ENCODE measurements at places on chromosomes 16 and 17.

- DNase-seq, result no peak
Measured at GRCh38 chr16:65702707-65703402, 581.0 kb upstream of the CDH11 start.

GRCh38 chr16:73965591-73965990, 331.0 kb upstream of the PSMD7 start:
- no peak for DNase-seq

DNA sequence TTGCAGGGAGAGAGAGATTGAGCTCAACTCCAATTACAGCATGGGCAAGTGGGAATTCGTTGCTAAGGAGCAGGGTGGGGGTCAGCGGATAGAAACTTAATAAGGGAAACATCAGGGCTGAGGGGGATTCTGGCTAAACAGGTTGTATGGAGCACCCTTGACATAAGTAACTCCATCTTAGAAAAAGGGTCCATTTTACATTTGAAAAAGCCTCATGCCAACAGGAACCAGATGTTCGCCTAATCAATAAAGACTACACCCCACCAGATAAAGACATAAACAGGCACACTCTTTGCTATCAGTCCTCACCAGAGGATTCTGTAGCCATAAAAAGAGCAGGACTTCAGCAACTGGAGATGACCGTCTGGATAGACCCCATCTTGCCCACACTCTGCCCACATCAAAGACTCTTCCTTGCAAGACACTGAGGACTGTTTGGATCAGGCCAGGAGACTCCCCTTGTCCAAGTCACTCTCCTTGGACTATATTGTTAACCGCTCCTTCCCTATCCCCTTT, 1.6 kb upstream of the LRRC75A start:
- no peak for DNase-seq

- no peak for DNase-seq
Measured at GRCh38 chr16:59991171-59991570, 1257.1 kb upstream of the GOT2 start.

DNA sequence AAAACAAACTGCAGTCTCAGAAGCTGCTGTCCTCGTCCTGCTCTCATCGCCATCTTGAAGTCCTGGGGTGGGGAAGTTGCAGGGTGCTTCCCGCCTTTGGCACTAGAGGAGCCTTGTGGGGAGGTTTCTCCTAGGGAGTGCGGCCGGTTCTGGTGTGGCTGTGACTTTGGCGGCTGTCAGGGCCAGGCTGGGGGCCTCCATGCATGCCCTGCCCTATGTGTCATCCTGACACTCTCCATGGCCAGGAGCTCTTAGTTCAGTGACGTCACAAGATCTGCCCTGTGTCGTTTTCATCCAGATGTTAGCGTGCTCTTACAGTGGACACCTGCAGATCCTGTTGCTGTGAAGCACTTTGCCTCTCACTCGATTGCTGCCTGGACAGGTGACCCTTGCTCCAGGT, 49.6 kb downstream of the PLD6 start:
- DNase-seq, result no peak

DNA sequence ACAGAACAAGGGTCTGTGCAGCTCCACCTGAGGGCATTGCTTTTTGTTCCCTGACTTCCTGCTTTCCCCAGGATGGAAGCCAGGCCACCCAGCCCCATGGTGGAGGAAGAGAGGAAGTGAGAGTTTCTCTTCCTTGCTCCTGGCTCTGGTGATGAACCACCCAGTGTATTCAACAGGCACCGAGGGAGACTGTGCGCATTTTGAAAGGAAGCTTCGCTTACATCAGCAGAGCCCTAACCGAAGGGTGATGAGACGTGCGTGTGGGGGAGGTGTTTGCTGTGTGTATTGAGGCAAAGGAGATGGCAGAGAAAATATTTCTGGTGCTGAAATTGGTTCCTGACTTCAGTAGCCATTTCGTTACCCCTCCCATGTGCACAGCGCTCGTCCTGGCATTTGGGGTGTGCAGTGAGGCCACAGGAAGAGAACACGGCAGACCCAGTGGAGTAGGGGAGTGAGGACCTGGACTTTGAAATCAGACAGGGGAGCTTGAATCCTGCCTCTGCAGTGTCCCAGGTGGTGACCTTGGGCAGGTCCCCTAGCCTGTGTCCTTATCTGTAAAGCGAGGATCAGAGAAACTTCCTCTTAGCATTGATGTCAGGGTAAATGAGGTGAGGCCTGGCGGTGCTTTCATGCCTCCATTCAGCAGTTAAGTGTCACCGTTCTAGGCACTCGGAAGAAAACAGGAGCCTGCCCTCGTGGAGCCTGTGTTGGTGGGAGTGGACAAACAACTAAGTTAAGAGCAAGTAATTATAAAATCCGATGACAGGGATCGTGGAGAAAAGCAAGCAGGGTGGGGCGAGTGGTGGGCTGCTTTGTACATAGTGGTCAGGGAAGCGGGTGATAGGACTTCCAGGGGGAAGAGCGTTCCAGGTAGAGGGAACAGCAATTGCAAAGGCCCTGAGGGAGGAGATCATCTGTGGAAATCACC, 7.4 kb downstream of the CMIP start:
- peak; percentile 29 for DNase-seq

- no peak for DNase-seq
Measured at GRCh38 chr17:31074772-31075555, 19.8 kb upstream of the NF1 start.

DNA sequence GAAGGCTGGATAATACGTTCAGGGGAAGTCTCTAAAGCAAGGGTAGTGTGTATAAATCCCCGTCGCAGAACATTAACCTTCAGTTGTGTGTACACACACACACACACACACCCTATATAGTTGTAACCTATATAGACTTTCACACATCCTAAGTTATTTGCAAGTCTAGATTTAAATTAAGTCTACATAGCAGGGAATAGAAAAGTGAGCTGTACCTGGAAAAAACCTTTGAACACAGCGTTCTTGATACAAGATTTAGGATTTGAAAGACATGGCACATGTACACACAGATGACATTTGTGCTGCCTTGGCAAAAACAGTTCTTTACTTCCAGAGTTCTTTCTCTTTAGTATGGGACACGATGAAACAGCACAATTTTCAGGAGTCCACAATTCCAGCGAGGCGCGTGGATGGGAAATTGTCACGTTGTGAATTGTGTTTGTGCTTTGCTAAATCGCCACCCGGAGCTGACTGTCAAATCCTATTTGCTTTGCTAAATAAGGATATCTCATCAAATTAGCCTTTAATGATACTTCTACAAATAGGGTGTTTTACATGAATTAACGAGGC, 233.9 kb downstream of the MRTFB start:
- DNase-seq, result no peak

DNA sequence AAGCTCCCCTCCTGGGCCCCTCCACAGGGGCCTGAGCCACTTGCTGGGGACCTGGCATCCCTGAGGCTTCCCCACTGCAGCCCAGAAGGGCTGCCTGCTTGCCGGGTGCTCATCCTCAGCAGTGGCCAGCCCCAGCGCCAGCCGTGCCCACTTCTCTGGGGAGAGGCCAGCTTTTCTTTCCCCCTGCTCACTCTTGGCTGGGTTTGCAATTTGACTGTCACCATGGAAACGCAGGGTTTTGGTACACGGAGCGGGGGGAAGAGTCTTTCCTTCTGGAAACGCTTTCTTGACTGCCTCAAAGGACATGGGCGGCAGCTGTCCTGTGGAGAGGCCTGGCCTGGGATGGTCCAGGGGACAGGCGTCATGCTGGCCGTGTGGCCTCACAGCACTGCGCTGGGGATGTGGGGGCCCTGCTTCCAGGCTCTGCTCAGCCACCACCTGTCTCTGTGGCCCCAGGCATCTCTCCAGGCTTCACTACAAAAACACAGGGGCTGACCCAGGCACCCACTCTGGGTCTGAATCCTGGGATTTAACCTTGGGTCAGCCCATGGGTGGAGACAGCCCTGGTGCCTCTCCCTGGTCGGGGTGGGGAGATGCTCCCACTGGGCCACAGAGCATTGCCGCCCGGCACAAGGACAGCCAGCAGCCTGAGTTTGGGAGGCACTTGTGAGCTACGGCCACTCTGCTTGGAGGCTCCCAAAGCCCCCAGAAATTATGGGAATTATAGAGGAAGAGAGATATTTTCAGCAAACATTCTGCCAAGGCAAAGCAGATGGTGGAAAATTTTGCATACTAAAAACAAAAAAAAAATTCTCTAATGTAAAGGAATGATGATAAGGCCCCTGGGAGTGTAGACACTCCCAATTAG, 45.9 kb upstream of the DOC2B start:
- no peak for DNase-seq

- no peak for DNase-seq
Measured at GRCh38 chr17:81338274-81339190, 43.4 kb upstream of the SLC38A10 start.

GRCh38 chr16:31473264-31473984, 1.5 kb downstream of the TGFB1I1 start:
- no peak for DNase-seq

- DNase-seq, result no peak
Measured at GRCh38 chr17:79320331-79320730, 245.7 kb downstream of the ENGASE start.

GRCh38 chr16:30418350-30419181, 11.2 kb downstream of the ZNF771 start:
- no peak for DNase-seq

DNA sequence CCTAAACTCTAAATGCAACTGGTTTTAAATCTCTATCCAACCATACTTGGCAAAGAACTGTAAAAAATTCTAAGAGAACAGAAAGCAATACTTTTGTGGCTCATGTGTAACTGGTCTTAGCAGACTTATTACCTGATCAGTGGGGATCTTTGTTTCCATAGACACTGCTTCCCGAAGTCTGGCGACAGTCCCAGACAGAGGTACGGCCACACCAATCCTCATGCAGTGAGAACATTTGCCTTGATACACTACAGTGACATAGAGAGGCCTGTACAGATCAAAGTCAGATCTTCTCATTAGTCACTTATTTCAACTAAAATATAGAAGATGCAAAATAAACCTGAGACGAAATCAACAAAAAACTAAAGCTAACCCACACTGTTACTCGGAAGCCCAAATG, 43.9 kb downstream of the USP31 start:
- no peak for DNase-seq

DNA sequence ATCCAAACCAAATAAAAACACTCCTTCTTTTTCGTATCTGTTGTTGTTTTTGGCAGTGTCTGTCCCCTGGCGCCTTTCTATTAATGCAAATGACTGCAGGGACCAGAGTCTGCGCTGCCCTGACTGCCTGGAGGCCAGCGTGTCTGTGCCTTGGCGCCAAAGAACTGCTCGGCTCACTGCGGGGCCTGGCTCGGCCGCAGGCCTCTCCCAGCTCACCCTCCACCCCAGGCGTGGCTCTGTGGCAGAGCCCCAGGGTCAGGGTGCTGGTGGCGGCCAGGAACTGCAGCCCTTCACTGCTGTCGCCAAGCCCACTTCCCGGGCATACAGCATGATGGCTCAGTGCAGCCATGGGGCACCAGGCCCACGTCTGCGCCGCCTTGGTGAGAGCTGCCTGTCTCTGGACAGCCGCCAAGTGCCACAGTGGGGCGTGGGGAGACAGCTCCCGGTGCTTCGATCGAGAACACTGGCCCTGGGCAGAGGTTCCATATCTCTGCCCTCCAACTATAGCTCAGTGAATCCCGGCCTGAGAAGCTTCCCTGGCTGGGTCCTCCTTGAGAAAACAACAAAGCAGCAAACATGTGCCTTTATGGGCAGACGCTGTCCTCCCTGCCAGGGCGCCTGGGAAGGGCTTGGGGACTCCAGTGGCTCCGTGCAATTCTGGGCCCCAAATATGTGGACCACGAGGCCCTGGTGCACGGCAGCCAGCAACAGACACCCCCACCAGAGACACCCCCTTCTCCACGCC, 11.1 kb downstream of the CANT1 start:
- DNase-seq, result no peak

- DNase-seq, result peak; percentile 91
Measured at GRCh38 chr16:89657442-89658220, at the start of the genes CHMP1A and SPATA33. TSS of gene CHMP1A (minus strand) at chr16:89657708. CDS start at chr16:89657588, 120 bp downstream. TSS of gene SPATA33 (plus strand) at chr16:89657836. CDS start at chr16:89657912, 76 bp downstream.

- no peak for DNase-seq
Measured at GRCh38 chr17:55962951-55963401, 190.3 kb upstream of the ANKFN1 start.

DNA sequence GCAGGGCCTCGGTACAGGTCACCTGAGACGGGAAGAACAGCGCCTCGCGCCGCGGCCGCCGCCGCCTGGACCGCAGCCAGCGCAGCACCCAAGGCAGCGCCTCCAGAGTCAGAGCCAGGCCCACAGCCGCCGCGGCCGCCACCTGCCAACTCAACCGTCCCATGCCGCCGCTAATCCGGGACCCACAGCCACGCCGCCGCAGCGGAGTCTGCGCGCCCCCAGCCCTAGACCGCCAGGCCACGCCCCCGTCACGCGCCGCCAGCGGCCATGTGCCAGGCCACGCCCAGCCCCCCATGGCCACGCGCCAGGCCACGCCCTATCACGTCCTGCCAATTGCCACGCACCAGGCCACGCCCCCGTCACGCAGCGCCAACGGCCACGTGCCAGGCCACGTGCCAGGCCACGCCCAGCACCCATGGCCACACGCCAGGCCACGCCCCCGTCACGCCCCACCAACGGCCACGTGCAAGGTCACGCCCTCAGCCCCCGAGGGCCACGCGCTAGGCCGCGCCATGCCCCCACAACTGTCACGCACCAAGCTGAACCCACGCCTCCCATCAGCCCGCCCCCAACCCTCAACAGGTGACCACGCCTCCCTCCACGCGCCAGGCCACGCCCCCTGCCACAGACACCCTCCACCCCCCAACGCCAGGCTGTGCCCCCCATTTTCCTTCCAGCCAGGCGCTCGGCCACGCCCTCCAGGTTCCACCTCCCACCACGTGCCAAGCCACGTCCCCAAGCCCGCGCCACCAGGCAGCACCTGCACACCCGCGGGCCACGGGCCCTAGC, at the start of gene PLD6:
Gene PLD6 (minus strand): TSS at position 210 of the 789 bp plus-strand sequence. CDS start 47 bp downstream, at position 163.
- peak; percentile 84 for DNase-seq

- DNase-seq, result no peak
Measured at GRCh38 chr17:76830987-76831715, 37.1 kb upstream of the MGAT5B start.

- DNase-seq, result peak; percentile 68
Measured at GRCh38 chr17:1197781-1198490, 18.2 kb upstream of the ABR start.

DNA sequence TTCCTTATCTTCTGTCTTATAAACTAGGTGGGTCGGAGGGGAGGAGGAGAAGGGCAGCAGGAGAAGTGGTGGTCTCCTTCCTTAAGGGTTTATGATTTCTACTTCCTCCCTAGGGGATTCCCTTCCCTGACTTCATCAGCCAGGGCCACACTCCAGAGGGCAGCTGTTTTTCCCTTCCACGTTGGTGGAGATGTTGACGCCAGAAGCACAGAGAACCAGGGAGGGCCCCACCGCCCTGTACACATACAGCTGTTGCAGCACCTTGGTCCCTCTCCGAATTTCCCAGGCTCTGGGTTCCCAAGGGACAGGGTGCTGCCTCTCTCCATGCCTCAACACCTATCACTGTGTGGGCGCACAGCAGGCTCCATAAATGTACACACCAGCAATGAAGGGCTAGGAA, 5.6 kb upstream of the SLC6A4 start:
- DNase-seq, result no peak

GRCh38 chr17:30005709-30006320, 64.4 kb downstream of the EFCAB5 start:
- DNase-seq, result no peak

All from CD4-positive, alpha-beta T cell treated with Interleukin-4 for 4 hours (primary cell).